ENCODE measurements at places on chromosomes 1 and 21.

- DNase-seq, result peak; percentile 40
Observed at GRCh38 chr21:14523234-14523633, 22.9 kb downstream of the SAMSN1 start.

GRCh38 chr21:41611966-41612606 lies 104.1 kb upstream of the TMPRSS2 start:
- peak; percentile 53 for DNase-seq

DNA sequence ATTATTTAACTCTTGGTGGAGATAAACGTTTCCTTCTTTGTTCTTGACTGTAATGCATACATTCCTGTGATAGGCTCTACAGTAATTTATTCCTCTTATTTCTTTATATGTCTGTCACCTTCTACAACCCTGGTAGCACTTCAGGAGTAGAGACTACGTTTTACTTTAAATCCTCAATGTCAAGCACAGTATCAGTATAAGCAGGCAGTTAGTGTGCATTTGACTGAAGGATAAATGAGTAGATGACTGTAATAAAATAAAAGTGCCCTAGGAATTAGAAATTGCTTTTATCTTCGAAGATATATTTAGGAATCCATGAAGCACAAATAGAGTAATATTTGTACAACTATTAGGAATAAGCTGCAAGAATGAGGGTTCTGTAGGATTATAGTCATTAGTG lies 599.6 kb upstream of the PRMT6 start:
- no peak for DNase-seq

GRCh38 chr1:11930571-11931445 lies 3.7 kb upstream of the PLOD1 start:
- DNase-seq, result no peak

- no peak for DNase-seq
Observed at GRCh38 chr1:230070321-230071208, 3.5 kb downstream of the GALNT2 start.

DNA sequence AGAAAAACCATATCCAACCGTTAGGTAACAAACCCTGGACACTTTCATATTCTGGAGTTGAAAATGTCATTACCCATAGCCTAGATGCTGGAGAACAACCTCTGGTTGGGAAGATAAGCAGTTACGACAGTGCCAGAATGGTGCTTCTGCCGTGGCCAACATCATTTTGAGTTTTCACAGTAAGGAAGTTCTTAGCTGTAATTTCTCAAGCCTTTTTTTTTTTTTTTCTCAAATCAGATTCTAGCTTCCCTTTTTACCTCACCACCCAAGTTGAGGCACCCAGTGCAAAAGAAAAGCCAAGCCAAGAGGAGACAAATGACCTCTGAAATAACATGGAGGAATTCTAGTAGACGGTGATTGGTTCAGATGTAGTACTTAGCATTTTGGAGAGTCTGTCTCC lies 21.8 kb downstream of the PPT1 start:
- no peak for DNase-seq

DNA sequence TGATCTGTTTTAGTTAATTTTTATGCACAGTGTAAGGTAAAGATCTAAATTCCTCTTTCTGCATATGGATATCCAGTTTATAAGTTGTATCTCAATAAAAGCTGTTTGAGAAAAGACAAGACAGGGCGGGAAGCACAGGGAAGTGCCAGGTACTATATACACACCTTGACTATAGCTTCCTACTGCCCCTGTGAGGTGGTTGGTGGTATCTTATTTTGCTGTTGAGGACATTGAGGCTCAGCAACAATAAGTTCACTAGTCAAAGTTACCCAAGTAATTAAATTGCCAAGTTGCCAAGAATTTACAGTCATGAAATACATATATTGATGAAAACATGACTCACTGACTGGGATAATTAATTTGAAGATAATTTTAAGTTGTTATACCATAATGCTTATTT lies 109.1 kb downstream of the CD247 start:
- DNase-seq, result no peak

- DNase-seq, result no peak
Observed at GRCh38 chr1:173688300-173688699, 18.6 kb upstream of the ANKRD45 start.

DNA sequence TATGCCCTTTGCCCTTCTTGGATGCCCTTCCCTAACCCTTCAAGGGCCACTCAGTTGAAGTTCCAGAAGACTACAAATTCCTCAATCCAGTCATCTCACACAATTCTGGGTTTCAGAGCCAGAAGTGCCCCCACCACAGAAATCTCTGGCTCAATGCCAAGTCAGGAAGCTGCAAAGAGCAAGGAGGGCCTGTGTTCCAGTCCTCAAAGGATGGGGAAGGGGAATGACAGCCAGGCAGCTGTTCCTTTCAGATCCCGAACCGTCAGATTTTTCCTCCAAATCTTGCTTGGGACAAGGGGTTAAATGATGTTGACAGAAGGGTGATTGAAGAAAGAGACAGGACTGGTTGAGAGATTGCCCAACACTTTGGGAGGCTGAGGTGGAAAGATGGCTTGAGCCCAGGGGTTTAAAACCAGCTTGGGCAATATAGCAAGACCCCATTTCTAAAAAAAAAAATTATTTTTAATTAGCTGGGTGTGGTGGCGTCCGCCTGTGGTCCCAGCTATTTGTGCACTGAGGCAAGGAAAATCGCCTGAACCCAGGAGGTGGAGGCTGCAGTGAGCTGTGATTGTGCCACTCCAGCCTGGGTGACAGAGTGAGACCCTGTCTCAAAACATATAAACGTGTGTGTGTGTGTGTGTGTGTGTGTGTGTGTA lies 716 bp upstream of the HPDL start:
- no peak for DNase-seq

GRCh38 chr1:23423415-23424292 lies 894 bp downstream of the TCEA3 start:
- no peak for DNase-seq

DNA sequence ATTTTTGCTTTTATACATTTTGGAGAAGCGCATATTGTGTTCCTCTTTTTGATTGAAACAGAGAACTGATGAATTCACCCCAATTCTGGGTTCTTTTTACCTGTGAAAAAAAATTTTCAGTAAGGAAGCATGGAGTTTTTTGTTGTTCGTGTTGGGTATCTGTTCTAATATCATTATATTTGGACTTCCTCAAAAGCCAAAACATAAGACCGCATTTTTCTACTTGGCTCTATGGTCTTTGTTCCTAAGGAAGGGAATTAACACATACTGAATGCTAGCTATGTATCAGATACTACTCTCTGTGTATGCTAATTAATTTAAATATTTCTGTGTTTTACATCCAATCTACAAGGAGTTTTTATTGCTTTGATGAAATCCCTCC lies 12.9 kb downstream of the EPB41 start:
- DNase-seq, result no peak

DNA sequence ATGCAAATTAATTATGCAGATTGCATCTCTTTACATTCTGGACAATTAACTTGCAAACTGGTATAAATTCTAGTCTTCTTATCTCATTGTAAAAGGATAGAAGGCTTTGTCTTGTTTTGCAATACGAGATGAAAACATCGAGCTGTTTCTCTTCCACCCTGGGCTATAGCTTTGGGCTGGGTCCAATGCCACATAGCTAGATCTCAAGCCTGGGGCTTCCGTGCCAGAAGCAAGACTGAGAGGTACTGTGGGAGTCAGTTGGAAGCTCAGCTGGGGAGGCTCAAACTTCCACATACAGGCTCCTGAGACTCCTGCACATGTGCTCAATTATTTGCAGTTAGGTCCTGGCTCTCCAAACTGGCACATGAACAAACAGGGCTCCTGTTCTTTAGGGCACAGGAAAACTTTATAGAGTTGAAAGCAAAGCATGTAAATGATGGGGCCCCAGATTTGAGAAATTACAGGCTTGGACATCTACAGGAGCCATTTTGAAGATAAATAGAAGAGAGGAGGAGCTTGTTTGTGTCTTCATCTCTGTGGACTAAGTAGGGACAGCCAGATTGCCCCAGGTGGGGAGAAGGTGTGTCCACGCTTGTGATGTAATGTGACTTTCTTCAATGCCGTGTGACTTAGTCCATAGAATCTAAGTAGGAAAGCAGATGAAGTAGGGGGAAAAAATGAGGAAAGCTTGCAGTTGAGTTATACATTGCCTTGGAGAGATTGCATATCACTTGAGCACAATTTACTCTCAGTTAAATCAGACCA lies 65.9 kb upstream of the SIPA1L2 start:
- DNase-seq, result no peak

DNA sequence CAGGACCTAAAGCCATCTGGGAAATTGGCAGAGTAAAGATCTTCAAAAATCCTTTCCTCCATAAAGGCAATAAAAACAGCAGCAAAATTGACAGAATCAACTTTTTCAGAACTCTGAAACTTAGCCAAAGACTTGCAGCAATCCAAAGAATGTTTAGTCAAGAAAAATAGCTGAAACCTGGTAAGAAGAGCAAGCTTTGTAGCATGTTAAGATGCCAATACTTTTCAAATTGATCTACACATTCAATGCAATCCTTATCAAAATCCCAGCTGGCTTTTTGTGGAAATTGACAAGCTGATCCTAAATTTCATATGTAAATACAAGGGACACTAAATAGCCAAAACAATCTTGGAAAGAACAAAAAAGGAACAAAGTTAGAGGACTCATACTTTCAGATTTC lies 23.8 kb upstream of the FAM163A start:
- DNase-seq, result no peak

- DNase-seq, result peak; percentile 22
Observed at GRCh38 chr1:39508857-39509305, 17.4 kb downstream of the BMP8A start.

GRCh38 chr1:153607381-153607780 lies 5.6 kb downstream of the S100A16 start:
- no peak for DNase-seq

GRCh38 chr1:38094711-38095290 lies 48.2 kb upstream of the POU3F1 start:
- DNase-seq, result no peak

DNA sequence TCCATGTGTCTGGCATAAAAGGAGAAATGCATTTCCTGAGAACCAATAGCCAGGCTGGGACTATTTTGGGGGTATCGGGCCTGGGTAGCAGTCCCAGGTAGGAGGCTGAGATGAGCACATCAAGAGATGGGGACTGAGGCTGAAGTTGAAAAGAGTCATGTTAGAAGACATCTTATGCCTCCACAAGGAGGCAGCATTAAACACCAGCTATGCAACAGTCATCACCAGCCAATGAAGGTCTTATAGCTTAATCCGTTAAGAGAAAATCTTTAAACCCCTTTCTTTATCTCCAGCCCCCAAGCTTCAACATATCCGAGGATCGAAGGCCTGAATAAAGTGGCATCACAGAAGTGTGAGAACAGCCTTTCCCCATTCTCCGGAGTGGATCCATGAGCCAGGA lies 640.7 kb upstream of the PTBP2 start:
- DNase-seq, result peak; percentile 7

GRCh38 chr1:86450847-86451246 lies 17.9 kb upstream of the CLCA1 start:
- DNase-seq, result no peak

Measured in trophoblast cell (in vitro differentiated cells and primary cell).